ENCODE measurements at places on chromosomes 13 and 19.

DNA sequence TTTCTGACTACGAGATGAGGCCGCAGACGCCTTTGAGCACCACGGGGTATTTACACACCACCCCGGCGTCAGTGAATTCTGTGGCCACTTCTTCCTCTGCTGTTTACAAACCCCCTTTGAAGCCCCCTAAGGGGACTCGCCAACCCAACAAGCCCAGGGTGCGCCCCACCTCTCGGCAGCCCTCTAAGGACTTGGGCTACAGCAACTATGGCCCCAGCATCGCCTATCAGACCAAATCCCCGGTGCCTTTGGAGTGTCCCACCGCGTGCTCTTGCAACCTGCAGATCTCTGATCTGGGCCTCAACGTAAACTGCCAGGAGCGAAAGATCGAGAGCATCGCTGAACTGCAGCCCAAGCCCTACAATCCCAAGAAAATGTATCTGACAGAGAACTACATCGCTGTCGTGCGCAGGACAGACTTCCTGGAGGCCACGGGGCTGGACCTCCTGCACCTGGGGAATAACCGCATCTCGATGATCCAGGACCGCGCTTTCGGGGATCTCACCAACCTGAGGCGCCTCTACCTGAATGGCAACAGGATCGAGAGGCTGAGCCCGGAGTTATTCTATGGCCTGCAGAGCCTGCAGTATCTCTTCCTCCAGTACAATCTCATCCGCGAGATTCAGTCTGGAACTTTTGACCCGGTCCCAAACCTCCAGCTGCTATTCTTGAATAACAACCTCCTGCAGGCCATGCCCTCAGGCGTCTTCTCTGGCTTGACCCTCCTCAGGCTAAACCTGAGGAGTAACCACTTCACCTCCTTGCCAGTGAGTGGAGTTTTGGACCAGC, 5.3 kb downstream of the SLITRK5 start:
- no peak for DNase-seq

GRCh38 chr13:45055902-45056648, 64.2 kb upstream of the GTF2F2 start:
- peak; percentile 14 for DNase-seq

GRCh38 chr19:35013041-35013819, 13.1 kb downstream of the GRAMD1A start:
- DNase-seq = peak; percentile 67

- no peak for DNase-seq
Measured at GRCh38 chr13:90968166-90968904, 379.2 kb upstream of the MIR17HG start.

GRCh38 chr13:34019870-34020269, 201.9 kb downstream of the RFC3 start:
- no peak for DNase-seq

DNA sequence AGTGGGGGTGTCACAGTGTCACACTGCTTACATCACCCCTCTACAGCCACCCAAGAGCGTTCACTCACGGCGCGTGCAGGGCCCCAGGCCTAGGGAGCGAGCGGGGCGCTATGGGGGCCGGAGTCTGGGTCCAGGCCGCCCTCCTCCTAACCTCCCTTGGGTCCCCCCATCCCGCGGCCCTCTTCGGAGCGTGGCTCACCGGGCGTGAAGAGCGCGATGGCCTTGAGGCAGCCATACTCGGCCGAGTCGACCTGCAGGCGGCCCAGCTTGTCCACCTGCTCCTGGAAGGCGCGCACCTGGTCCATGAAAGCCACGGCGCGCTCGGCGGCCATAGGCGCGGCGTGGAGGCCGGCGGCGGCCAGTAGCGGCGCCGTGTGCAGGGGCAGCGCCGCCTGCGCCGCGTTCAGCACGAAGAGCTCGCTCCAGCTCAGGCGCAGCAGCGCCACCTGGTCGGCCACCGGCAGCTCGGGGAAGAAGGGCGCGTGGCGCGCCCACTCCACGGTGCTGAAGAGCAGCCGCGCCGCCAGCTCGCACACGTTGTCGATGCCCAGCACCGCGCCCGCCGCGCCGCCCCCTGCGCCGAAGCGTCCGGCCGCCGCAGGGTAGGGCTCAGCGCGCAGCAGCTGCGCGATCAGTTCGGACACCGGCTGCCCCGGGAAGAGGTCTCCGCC, 9.4 kb downstream of the OCEL1 start:
- peak; percentile 63 for DNase-seq

- DNase-seq = no peak
Measured at GRCh38 chr13:98416408-98416807, 160.5 kb downstream of the STK24 start.

- DNase-seq = no peak
Measured at GRCh38 chr13:91045351-91046034, 302.0 kb upstream of the MIR17HG start.

GRCh38 chr13:51934461-51935087, 72.8 kb downstream of the CCDC70 start:
- DNase-seq = no peak

GRCh38 chr13:49304763-49305700, 57.3 kb downstream of the CDADC1 start:
- DNase-seq = no peak

- no peak for DNase-seq
Measured at GRCh38 chr13:107190065-107190464, 622.1 kb upstream of the ARGLU1 start.

- no peak for DNase-seq
Measured at GRCh38 chr13:44796597-44797490, 192.4 kb downstream of the NUFIP1 start.

- DNase-seq = peak; percentile 53
Measured at GRCh38 chr13:27953676-27954405, 15.3 kb downstream of the CDX2 start.

DNA sequence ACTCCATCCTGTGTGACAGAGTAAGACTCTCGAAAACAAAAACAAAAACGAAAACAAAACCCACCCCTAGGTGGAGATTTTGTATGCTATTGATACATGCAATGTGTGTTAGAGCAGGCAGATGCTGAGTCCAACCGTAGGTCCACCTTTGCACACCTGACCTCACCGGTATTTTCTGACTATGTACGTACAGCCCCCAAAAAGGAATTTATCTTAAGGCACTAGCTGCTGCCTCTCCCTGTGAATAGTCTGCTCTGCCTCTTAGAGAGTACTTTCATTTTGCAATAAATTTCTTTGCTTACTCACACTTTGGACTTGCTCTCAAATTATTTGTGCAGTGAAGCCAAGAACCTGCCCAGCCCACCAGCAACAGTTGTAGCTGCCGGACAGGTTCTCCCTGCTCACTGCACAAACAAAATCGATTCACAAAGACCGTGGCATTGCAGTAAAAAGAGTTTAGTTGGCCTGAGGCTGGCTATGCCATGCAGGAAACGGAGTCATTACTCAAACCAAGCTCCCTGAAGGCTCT, 8.2 kb upstream of the ZNF77 start:
- no peak for DNase-seq

GRCh38 chr19:36215276-36216123, 594 bp downstream of the ZNF146 start:
- DNase-seq = no peak

GRCh38 chr13:26759907-26760831, at the start of gene GPR12:
TSS of gene GPR12 (minus strand) at chr13:26760786. CDS start at chr13:26759827, 959 bp downstream.
- no peak for DNase-seq

DNA sequence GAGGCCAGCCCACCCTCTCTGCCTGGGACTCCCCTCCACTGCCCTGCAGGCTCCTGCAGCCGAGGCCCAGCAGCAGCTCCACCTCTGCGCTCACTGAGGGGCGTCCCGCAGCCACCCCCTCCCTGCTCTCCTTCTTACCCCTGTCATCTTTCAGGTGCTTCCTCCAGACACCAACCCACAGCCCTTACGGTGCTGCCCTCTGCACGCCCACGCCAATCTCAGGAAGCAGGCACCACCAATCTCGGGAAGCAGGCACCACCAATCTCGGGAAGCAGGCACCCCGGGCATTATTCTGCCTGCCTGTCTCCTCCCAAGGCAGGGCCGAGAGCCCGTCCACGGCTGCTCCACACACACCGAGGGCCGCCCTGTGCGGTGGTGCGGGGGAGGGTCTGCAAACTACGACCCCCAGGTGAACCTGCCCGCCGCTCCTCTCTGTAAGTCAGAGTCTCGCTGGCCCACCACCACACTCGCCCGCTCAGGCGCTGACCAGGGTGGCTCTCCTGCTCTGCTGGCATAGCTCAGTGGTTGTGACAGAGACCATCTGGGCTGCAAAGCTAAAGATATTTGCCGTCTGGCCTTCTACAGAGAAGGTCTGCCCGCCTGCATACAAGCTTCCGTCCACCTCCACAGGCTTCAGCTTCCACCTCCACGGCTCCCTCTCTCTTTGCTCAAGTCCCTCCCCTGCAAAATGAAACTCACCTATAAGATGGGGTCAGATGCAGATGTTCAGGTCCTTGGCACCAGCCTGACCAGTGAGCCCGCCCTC, 2.9 kb downstream of the LSM7 start:
- DNase-seq = no peak

DNA sequence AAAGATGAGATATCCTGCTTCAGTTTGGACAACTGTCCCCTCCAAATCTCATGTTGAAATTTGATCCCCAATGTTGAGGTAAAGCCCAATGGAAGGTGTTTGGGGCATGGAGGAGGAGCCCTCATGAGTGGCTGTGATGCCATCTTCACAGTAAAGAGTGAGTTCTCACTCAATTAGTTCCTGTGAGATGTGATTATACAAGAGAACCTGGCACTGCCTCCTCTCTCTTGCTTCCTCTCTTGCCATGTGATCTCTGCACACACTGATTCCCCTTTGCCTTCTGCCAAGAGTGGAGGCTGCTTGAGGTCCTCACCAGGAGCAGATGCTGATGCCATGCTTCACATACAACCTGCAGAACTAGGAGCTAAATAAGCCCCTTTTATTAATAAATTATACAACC, 86.9 kb downstream of the HSPH1 start:
- DNase-seq = no peak

GRCh38 chr19:3145909-3146676, 10.3 kb downstream of the GNA15 start:
- DNase-seq = no peak

GRCh38 chr13:108383667-108384066, 114.1 kb downstream of the TNFSF13B start:
- no peak for DNase-seq

DNA sequence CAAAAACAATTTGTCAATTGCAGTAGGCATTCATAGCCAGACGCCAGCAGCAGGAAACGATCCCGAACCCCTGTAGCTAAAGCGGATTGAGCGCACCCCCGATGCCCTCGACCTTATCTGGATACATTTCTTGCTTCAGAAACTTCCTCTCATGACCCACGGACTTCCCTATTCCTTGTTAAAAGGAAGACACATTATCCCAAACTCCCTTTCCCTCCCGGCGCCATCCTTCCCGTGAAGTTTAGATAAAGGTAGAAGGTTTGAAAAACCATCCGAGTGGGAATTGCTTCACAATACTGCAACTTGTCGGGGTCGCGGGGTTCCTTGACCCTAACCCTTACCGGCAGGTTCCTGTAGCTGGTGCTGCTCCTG, 977 bp downstream of the PCDH20 start:
- no peak for DNase-seq

GRCh38 chr19:13684021-13684420, 80.3 kb upstream of the MRI1 start:
- DNase-seq = no peak

- no peak for DNase-seq
Measured at GRCh38 chr13:111953546-111954178, 113.3 kb upstream of the SOX1 start.

DNA sequence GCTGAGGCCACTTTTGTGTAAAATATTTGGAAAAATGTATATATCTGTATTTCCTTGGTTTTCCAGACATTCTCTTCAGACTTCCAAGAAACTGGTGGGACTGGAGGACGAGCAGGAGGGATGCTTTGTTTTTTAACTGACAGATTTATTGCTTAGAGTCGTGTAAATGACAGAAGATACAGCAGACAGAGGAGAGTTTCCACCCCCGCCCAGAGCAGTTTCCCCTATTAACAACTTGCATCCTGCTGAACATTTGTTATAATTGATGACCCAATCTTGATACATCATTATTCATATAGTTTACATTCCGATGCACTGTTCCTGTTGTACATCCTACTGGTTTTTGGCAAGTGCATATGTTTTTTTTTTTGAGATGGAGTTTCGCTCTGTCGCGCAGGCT, 7.1 kb upstream of the DOCK6 start:
- DNase-seq = no peak

- no peak for DNase-seq
Measured at GRCh38 chr13:47592256-47592655, 408.8 kb downstream of the SUCLA2 start.

- DNase-seq = no peak
Measured at GRCh38 chr19:5540208-5540607, 27.5 kb downstream of the TINCR start.

GRCh38 chr13:27659145-27659865, 37.6 kb downstream of the POLR1D start:
- DNase-seq = no peak

DNA sequence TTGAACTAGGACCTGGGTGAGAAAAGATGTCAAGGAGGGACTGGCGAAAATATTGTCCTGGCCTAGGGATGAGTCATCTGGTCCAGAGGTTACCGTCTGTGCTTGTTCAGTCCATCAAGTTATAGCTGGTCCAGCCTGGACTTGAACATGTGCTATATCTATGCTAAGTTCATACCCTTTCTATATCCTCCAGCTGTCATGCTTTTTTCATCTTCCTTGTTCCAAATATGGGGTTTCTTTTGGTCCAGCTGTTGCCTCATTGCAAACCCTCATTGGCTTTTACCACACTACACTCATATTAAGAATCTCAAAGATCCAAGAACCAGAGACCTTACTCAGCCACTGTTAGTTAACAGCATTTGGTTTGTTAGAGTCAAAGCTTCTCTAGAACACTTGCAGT, 19.1 kb upstream of the KLF12 start:
- DNase-seq = no peak

GRCh38 chr19:4916292-4917082, 7.2 kb downstream of the UHRF1 start:
- DNase-seq = no peak

DNA sequence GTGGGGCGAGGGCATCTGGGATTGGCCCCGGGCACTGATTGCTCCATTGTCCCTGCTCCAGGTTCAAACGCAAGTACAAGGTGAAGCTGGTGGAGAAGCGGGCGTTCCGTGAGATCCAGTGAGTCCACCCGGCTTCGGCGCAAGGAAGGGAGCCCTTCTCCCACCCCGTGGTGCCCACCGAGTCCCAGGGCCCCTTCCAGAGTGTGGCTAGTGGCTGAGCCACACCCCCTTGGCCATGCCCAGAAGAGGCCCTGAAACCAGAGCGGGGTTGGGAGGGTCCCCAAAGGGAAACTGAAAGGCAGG, 11.2 kb downstream of the NOP53 start:
- DNase-seq = no peak

- DNase-seq = no peak
Measured at GRCh38 chr13:39765801-39766463, 110.5 kb downstream of the COG6 start.

DNA sequence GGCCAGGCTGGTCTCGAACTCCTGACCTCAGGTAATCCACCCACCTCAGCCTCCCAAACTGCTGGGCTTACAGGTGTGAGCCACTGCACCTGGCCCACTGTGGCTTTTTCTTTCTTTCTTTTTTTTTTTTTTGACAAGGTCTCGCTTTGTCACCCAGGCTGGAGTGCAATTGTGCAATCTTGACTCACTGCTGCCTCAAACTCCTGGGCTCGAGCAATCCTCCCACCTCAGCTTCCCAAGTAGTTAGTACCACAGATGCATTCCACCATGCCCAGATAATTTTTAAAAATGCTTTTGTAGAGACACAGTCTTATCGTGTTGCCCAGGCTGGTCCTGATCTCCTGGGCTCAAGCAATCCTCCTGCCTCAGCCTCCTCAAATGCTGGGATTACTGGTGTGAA, 12.1 kb upstream of the FCGBP start:
- DNase-seq = no peak
